ENCODE measurements at places on chromosomes 11 and 22.

- DNase-seq: no peak
Measured at GRCh38 chr11:7677071-7677470, 3.8 kb upstream of the CYB5R2 start.

- no peak for DNase-seq
Measured at GRCh38 chr22:38540701-38541100, 29.3 kb downstream of the DMC1 start.

DNA sequence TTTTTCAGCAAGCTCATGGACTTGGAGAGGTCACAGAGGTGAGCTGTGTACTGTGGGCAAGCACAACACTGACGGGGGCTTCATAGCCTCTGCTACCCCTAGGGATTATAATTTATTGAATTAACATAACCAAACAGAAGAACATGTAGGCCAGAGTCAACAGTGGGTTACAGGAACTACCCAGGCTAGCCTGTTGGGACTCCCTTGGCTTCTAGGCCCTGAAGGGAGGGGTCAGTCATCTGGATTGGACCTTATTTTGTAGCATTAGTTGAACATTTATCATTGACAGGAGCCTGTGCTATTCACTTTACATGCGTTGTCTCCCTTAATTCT, 56.9 kb downstream of the KREMEN1 start:
- DNase-seq: no peak

DNA sequence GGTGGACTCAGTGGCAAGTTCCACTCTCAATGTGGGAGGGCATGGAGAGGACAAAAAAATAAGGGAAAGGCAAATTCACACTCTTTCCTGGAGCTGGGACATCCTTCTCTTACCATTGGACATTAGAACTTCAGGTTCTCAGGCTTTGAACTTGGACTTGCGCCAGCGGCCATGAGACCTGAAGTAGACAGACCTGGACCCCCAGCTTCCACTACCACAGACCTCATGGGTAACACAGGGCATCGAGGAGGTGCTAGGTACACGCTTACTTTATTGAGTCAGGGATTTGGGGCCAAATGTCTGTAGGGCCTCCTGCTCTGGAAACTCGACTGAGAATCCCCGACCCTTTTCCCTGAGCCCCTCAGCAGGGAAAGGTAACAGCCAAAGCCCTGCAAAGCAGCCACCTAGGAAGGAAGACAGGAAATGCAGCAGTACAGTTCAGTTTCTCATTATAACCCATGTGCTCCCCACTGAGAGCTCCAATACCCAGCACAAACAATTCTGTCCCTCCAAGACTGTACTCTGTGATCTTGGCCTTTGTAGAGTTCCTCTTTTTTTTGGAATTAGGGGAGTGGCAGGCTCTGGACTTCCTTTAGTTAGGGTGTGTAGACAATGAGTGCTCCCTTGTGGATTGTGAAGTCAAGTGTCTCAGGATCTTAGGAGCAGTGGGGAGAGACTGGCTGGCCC, 5.7 kb downstream of the CHRNA10 start:
- DNase-seq: no peak

GRCh38 chr11:117970400-117971024, 15.7 kb upstream of the IL10RA start:
- DNase-seq: no peak

- no peak for DNase-seq
Measured at GRCh38 chr22:23193882-23194281, 13.6 kb downstream of the BCR start.

GRCh38 chr11:86574493-86575207, 97.8 kb downstream of the ME3 start:
- no peak for DNase-seq

- DNase-seq: no peak
Measured at GRCh38 chr11:504053-504993, 2.7 kb downstream of the RNH1 start.

- no peak for DNase-seq
Measured at GRCh38 chr11:77479746-77480352, 6.0 kb upstream of the PAK1 start.

DNA sequence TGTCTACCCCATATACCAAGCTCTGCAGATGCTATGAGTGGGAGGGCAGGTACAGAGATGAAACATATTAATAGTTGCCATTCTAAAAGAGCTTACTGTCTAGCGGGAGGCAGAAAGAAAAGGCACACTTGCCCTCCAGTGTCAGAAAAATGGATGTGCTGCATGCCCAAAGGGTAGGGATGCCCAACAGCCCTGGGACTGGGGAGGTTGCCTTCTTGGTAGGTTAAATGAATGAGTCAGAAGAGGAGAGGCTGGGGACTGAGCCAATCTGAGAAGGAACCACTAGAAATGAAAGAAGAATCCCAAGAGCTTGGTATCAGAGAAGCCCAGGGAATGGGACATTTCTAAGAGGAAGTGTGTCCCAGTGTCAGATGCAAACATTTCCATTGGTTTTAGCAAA, 1.2 kb downstream of the BIRC3 start:
- DNase-seq: no peak

DNA sequence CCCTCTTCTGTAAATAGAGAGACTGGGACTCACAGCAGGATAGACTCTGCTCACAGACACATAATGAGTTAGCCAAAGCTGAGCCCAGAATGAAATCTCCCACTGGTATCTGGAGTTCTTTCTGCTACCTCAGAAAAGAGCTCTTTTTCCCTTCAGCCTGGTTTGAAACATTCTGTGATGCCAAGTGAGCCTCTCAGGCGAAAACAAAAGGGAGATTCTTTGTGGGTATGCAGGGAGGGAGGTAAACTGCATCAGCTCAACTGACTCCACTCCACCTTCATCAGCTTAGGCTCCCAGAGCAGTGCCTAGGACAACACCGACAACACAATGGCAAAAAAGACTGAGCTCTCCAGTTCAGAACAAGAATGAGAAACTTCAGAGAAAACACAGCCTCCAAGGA, 55.1 kb upstream of the SCUBE2 start:
- no peak for DNase-seq

GRCh38 chr11:118819334-118820024, 28.5 kb upstream of the DDX6 start:
- no peak for DNase-seq

DNA sequence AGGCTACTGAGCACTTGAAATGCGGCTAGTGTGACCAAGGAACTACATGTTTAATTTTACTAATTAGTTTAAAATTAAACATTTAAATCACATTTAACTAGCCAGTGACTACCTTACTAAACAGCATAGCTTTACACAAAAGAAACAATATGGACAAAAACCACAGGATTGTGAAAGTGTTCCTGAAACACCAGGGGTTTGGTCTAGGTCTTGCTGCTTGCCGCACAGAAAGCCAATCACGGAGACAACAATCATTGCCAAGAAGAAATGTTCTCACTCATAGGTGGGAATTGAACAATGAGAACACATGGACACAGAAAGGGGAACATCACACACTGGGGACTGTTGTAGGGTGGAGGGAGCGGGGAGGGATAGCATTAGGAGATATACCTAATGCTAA, 309.5 kb downstream of the C11orf87 start:
- DNase-seq: no peak

DNA sequence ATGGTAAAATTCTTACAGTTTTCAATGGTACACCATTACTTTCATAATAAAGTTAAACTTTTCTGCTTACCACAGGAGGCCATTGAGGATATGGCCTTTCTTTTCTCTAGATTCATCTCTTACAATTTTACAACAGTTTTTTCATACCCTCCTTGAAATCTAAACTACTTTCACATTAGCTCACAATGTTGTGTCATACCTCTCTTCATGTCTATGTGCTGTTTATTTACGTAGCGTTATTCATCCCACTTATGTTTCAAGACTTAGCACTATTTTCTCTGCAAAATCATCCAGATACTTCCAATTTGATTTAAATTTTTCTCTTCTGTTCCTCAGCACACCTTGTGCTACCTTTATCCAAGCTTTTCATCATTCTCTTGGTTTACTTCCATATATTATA, 123.3 kb downstream of the METTL15 start:
- no peak for DNase-seq

- no peak for DNase-seq
Measured at GRCh38 chr22:40040927-40041326, 46.2 kb downstream of the FAM83F start.

GRCh38 chr11:125925247-125925740, 20.6 kb upstream of the VSIG10L2 start:
- DNase-seq: no peak

DNA sequence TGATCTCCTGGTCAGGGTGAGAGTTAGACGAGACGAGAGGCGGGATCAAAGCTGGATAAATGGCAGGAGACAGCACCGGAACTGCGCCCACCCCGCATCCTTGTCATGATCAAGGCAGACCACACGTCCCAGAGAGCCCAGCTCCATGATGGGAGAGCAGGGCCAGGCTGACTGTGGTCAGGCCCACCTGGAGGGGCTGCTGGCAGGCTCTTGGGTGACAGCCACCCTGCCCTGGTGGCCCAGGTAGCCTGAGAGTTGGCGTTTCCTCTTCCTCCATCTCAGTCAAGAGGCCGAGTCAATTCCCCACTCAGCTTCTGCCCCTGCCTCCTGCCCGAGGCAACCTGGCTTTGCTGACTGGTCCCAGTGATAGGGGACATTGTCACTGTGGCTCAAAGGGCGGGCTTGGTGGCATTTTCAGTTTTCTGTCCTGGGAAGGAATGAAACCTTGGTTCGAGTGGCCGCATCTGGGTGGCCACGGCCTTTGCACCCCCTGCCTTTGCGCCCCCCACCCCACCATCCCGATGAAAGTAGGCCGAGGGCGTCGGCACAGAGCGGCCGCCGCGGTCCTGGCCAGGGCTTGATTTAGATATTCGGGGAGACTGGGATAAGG, 60.8 kb upstream of the PPARA start:
- no peak for DNase-seq

GRCh38 chr11:123206791-123207434, 11.9 kb upstream of the CLMP start:
- no peak for DNase-seq

GRCh38 chr22:24580276-24580675, 12.6 kb downstream of the LRRC75B start:
- no peak for DNase-seq

- no peak for DNase-seq
Measured at GRCh38 chr22:43988116-43988820, 33.0 kb downstream of the SAMM50 start.

GRCh38 chr11:61632096-61632495, 48.1 kb upstream of the DAGLA start:
- DNase-seq: no peak

DNA sequence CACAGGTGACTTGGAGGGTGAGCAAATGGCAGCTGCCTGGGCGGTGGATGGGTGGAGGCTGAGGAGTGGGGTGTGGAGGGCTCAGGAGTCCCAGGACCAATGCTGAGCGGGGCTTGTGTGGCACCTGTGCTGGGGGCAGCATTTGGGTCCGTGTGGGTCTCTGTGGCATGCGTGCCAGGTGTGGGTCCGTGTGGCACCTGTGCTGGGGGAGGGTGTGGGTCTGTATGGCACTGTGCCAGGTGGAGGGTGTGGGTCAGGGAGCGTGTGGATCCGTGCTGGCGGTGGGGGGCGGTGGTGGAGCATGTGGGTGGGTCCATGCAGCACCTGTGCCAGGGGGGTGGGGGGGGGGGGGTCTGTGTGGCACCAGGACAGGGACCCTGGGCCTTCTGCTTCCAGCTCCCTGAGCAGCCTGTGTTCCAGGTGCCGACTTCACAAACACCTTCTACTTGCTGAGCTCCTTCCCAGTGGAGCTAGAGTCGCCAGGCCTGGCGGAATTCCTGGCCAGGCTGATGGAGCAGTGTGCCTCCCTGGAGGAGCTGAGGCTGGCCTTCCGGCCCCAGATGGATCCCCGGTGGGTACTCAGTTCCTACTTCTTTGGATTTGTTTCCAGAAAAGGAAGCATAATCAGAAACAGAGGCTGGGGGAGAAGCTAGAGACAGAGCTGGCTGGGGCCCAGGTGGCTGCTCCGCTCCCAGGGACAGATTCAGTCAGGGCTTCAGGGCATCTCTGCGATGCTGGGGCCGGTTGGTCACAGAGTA, 14.7 kb downstream of the SELENOO start:
- no peak for DNase-seq

DNA sequence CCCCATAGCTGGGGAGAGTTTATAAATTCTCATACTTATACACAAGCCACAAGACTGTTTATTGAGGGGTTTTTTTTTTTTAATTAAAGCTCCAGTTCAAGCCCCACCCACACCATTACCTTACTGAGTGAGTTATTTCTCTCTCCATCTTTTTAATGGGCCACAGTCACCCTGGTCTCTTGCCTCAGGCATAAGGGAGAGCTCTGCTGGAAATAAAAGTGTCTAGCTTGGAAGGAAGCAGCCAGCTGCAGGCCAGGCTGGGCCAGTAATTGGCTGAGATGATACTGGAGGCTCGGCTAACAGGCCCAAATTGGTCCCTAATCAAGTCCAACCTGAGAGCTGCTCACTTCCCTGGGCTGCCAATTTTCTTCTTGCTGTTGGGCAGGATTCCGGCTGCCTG, 174.1 kb downstream of the INSC start:
- no peak for DNase-seq

DNA sequence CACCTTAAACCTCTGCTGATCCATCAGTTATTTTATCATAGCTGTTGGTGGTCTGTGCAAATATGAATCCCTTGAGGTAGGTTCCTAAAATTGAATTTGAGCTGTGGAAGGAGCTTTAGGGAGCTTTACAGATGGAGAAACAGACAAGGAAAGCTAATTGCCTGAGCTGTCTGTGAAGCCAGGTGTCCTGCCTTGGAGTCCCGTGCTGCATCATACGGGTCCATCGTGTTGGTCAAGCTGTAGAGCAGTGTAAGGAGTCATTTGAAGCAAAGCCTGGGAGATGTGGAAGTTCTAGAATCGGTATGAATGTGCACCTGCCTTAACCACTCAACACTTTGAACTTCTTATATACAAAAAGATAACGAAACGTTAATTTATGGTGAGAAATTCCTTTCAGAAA, 1.0 kb downstream of the POLA2 start:
- DNase-seq: no peak

DNA sequence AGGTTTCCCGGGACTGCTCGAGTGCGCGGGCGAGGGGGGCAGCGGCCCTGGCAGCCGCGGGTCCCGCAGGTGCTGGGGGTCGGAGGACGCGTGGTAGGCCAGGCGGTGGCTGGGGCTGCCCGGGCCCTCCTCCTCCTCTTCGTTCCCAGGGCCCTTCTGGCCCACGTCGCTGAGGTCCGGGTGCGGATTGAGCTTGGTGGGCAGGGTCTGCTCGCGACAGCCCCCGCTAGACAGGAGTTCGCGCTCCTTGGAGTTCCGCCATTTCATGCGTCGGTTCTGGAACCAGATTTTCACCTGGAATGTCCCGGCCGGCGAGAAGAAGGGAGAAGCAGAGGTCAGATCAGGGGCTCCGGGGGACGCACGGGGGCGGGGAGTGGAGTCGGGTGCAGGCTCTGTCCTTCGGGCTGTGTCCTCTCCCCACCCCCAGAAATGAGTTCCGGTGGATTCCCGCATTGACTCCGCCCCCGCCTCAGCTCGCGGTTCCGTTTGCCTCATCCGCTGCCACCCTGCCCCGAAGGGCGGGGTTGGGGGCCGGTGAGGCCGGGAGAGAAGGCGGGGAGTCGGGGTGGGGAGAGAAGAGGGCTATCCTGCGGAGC, 3.9 kb downstream of the DBX1 start:
- DNase-seq: no peak

Measured in substantia nigra (tissue), 51 donors.